ENCODE measurements at places on chromosomes 4 and X. TPM values are rescaled to one million over a fixed set of nuclear protein-coding genes. Genes with fewer than 3 reads are reported as not detected.

- H3K27me3 ChIP-seq, result peaks cover 4% of the 10 kb centered on the region
- no peaks in the 10 kb centered on the region for H3K4me1 ChIP-seq
- H3K36me3 ChIP-seq, result no peaks in the 10 kb centered on the region
- H3K27ac ChIP-seq, result no peak overlapping the region
- H3K4me3 ChIP-seq, result no peak overlapping the region
These were observed 50.2 kb upstream of the FAM9A start for GRCh38 chrX:8851231-8851886.

The ADH7 gene
- not detected for total RNA-seq

- H3K36me3 ChIP-seq, result no peaks in the 10 kb centered on the region
- no peaks in the 10 kb centered on the region for H3K27me3 ChIP-seq
- DNase-seq, result no peak
- H3K4me3 ChIP-seq, result no peak overlapping the region
- no peaks in the 10 kb centered on the region for H3K4me1 ChIP-seq
These were observed 490.6 kb downstream of the RPA4 start for GRCh38 chrX:97374266-97374665.

DNA sequence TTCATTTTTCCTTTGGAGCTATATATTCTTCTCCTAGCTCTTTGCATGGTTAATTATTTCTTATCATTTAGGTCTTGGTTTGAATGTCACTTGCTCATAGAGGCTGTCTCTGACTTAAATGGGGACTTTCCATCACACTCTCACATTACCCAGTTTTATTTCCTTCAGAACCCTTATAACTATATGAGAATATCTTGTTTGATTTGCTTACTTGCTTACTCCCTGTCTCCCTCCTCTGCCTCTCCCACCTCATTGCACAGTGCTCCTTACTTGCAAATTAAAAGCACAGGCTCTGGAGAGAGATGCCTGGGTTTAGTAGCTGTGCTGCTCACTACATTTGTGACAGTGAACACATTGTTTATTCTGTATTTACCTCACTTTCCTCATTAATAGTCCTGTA lies 174.6 kb downstream of the SOWAHB start:
- no peak for DNase-seq
- peaks cover 9% of the 10 kb centered on the region for H3K27me3 ChIP-seq
- no peak overlapping the region for H3K27ac ChIP-seq

DNA sequence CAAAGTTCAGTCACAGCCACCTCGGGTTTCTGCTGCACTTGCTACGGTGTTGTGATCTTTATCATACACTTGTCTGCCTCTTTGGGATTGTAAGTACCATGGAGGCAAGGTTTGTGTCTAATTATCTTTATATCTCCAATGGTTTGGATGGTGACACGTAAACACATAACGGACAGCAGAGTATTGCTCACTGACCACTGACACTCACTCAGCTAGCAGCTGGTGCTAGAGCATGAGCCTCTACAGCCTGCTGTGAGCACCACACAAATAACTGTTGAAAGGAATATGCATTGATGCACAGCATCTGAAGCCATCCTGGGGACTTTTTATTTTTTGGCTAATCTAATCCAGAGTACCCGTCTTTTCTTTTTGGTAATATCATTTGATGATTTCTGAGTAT lies 156.0 kb downstream of the DCLK2 start:
- no peak for DNase-seq
- H3K27ac ChIP-seq, result no peak overlapping the region
- H3K4me1 ChIP-seq, result no peaks in the 10 kb centered on the region
- no peaks in the 10 kb centered on the region for H3K36me3 ChIP-seq

DNA sequence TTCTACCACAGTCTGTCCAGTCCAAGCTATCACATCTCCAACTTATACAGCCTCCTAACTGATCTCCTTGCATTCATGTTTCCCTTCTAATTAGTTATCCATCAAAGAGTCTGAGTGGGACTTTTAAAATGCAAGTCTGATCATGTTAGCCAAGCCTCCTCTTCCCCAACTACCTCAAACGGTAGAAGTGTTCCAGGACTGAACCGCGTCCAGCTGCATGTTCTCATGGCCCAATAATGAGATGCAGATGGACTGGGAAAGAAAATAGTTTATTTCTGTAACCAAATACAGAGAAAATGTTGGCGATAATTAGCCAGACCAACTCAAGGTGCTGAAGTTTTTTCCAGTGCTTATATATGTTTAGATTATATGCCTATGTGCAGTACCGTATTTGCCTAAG lies 46.6 kb upstream of the PPP1R2C start:
- H3K36me3 ChIP-seq, result no peaks in the 10 kb centered on the region
- no peaks in the 10 kb centered on the region for H3K4me1 ChIP-seq
- H3K27ac ChIP-seq, result no peak overlapping the region
- H3K4me3 ChIP-seq, result no peak overlapping the region
- no peaks in the 10 kb centered on the region for H3K27me3 ChIP-seq
- no peak for DNase-seq
